Activated naive CD4-positive, alpha-beta T cell treated with anti-CD3 and anti-CD28 coated beads, Interleukin-2, amount 50 U/mL, for 72 hours (primary cell): ENCODE measurements at places on chromosomes 1 and 21.

- DNase-seq: no peak
Measured at GRCh38 chr1:84795966-84796600, 96.9 kb downstream of the LPAR3 start.

GRCh38 chr1:162224267-162224666 lies 152.4 kb downstream of the SPATA46 start:
- DNase-seq: no peak

DNA sequence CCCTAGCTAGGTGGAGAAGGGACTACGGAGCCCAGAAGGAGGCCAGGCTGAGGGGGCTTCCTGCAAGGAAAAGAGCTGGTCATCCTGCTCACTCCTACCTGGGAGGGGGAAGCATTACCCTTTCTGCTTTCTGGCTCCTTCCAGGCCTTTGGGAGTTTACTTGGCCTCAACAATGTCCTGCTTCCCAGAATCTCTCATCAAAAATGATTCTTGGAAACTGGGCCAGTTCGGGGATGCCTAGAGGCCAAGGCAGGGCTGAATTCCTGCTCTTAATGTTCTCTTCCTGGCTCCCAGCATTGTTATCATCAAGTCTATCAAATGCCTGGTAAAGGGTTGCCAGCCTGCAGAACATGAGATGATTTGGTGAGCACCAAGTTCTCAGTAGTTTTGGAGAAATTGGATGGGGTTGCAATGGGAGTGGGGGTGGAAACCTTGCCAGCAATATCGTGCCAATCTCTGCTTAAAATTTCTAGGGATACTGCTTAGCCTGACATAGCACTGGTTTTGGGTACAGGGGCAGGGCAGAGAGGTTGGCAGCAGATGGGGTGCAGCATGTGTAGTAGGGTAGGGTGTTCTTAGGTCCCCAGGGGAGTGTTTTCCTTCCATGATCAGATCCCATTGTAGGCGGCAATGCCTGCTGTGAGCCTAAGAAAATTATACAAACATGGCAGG lies 7.7 kb upstream of the PAFAH2 start:
- DNase-seq: no peak

GRCh38 chr21:29739176-29739575 lies 200.6 kb downstream of the GRIK1 start:
- no peak for DNase-seq

DNA sequence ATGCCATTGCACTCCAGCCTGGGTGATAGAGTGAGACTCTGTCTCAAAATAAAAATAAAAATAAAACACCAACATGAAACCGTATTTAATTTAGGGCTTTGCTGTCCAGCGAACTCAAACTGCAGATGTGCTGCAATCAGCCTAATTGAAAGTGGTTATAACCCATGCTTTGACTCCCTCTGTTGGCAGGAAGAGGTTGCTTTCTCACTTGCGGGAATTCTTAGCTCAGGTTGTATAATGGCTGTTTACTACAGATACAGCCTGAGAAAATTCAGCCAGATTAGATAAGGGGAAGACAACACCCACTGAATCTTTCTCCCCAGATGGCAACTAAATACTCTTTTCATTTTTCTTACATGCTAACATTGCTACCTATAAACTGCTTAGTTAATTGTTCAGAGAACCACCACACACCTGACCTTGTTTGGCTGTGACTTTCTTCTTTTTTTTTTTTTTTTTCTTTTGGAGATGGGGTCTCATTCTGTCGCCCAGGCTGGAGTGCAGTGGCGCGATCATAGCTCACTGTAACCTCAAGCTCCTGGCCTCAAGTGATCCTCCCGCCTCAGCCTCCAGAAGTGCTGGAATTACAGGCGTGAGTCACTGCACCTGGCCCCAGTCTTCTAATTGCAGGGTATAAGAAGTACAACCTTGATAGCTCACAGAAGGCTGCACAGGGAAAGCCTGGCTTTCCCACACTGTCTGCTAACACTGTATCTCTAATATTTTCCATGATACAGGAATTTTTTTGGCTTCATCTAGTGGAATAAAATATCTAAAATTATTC lies 34.6 kb downstream of the DNTTIP2 start:
- DNase-seq: peak; percentile 30

GRCh38 chr1:119874186-119874585 lies 22.1 kb downstream of the ADAM30 start:
- DNase-seq: no peak

GRCh38 chr1:101520302-101520701 lies 283.5 kb downstream of the S1PR1 start:
- DNase-seq: peak; percentile 13

DNA sequence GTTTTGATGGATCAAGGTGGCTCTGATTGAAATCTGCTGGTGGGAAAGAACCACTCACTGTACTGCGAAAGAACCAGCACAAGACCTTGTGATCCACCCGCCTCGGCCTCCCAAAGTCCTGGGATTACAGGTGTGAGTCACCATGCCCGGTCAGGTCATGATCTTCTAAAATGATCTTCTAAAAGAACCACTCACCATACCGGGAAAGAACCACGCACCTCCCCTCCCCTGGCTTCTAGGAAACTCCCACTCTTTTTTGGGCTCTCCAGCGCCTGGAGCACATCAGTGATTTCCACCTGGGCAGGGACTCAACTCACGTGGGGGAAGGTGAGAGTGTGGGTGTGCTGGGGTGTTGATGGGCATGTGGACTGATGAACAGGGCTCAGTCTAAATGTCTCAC lies 7.9 kb upstream of the RAB7B start:
- DNase-seq: no peak

- no peak for DNase-seq
Measured at GRCh38 chr21:33078907-33079582, 9.1 kb downstream of the OLIG1 start.

GRCh38 chr21:44817506-44817880 lies 369 bp downstream of the SUMO3 start:
- peak; percentile 95 for DNase-seq

DNA sequence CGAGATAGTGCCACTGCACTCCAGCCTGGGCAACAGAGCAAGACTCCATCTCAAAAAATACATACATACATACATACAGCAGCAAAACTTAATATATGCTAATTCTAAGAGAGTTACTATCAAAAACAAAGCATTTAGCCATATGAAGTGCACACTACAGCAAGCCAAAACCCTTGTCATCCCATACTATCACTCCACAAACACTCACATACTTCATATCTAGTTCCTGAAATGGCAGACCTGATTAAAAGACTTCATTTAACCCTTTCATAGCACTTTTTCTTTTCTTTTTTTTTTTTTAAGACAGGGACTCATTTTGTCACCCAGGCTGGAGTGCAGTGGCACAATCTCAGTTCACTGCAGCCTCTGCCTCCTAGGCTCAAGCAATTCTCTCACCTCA lies 65.6 kb downstream of the COP1 start:
- no peak for DNase-seq

DNA sequence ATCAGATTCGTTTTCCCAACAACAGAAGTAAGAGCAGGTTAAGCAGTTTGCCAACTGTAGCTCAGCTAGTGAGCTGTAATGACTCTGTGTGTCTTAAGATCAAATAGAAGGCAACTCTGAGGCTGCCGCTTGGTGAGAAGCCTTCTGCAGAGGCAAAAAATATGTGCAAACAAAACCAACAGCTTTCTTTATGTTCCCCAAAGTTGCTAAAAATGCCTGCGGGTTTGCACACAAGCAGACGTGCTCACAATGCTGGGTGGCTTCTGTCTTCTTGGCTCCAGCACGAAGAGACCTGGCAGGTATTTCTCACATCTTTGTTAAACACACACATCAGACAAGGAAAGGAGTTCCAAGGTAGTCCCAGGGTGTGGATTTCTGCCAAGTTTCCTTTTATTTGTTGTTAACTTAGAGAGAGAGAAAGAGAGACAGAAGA lies 158.9 kb upstream of the JUN start:
- no peak for DNase-seq

DNA sequence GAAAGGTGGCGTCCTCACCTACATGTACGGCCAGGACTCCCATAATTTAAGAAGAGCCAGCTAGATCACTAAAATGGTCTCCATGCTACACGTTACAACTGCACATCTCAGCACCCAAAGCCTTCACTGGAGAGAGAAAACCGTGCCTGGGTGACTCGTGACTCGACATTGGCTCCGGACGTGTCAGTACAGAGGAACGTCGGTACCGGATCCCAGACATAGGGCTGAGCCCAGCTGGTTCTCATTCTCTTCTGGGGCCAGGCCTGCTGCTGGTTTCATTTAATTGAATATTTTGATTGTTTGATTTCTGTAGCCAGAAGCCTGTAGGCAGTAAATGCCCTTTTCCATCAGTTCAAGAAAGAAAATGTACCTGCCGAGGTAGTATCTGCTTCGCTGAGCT lies 93.1 kb downstream of the HHIPL2 start:
- DNase-seq: no peak

DNA sequence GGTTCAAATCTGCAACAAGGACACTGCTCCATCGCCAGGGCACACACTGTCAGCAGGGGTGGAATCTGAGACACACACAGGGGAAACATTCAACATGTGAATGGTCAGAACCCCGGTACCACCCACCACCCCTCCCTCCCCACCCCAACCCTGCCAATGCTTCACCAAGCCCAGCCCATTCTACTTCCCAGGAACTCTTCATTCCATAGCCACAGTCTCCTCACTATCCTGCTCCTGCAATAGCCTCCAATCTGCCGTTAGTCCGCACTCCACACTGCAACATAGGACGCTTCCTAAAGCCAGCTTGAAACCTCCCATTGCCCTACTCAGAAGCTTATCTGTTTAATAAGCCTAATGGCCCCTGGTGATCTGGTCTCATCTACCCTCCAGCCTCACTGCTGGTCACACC lies 7.5 kb upstream of the RAB3B start:
- no peak for DNase-seq

GRCh38 chr1:232447125-232447524 lies 182.8 kb downstream of the SIPA1L2 start:
- no peak for DNase-seq

- DNase-seq: no peak
Measured at GRCh38 chr21:38574895-38575575, 76.8 kb upstream of the ERG start.
